Anterior cingulate cortex (tissue), 58 donors: ENCODE measurements at places on chromosomes 12 and 14.

DNA sequence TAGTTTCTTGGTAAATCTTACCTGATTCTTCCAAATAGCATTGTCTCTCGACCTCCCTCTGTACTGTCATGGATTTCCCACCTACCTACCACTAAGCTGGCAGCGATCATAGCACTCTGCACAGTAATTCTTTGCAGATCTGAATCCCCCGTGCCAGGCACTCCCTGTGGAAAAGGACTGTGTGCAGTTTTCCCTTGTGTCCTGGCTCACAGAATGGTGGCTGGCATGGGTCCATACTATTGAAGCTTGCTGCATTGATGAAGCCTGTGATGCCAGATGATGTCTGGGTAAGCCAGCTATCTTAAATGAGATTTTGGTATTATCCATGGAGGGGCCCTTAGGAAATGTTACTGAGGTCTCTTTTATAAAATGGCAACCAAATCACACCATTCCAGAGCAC is 135.7 kb downstream of the RPAP3 start:
- DNase-seq, result no peak

DNA sequence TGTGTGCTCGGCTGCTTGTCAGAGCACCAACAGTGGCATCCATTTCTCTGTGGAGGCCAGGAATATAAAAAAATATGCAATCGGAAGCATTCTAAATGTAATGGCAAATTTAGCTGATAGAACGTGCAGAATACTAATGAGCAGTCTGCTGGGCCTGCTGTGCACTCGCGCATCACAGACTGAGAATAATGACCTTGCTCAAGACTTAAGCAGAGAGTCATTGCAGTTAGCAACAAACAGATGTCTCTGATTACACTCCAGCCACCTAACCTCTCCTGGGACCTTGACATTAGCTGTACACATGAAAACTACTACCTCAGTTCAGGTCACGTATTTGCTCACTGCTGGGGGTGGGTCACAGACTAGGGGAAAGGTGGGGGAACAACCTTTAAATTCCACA is 269.2 kb upstream of the DAAM1 start:
- no peak for DNase-seq

DNA sequence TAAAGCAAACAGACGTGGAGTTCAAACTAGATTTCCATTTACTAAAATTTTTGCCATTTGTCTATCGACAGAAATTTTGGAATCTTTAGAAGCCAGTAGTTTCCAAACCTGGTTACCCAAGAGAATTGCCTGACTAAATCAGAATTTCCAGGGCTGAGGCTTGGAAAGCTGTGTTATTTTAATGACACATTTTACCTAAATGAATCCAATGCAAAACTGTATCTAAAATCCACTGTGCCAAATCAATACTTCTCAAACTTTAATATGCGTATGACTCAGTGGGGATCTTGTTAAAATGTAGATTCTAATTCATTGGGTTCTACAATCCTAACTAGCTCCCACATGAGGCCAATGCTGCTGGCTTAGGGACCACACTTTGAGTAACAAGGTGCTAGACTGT is 35.0 kb upstream of the TC2N start:
- no peak for DNase-seq

DNA sequence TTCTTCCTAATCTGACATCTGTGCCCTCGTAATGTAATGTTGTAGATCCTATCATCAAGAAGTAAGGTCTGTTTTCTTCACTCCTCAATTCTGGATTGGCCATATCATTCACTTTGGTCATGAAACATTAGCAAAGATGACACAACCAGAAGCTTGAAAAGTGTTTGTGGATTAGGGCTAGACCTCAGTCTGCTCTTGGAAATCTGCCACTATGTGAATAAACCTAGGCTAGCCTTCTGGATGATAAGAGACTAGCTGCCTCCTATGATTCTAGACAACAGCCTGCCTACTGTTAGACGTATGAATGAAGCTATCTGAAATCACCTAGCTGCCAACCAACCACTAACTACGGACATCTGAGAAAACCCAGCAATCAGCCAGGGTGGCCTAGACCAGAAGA is 38.7 kb upstream of the LYZ start:
- no peak for DNase-seq

- DNase-seq, result no peak
Measured at GRCh38 chr12:12723681-12724420, 6.7 kb downstream of the CDKN1B start.

GRCh38 chr12:121499929-121500793 is 80.7 kb downstream of the KDM2B start:
- DNase-seq, result no peak
